ENCODE measurements at places on chromosomes 16 and 17.

- DNase-seq: no peak
Measured at GRCh38 chr17:78917451-78918275, 7.5 kb downstream of the TIMP2 start.

DNA sequence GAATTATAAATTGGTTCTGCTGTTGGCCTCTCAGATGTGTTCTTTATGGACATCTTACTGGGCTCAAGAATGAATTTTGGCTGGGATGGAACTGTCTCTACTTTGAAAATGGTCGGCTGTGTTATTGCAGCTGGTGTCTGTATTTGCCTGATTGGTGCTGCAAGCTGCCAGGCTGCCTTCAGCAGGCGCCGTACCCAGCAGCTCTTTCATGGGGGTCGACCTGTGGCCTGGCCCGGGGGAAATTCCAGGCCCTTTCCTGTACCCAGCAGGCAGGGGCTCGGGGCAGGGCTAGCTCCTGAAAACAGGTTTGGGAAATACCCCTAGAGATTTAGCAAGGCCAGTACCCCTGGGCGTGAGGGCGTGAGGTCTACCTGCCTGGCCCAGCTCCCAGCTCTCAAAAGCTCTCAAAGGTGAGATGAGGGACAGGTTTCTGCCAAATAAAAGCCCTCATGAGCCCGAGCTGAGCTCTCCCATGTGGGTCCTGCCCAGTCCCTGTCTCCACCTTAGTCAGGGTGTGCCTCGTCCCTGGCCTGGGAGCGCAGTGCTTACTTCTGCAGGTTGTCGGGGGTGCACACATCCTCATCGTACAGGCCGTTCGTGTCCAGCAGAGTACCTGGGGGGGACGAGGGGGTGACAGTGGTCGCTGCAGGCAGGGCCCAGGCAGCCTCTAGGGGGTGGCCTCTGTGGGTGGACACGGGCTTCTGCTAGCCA, 52.3 kb downstream of the PRMT7 start:
- no peak for DNase-seq

- DNase-seq: no peak
Measured at GRCh38 chr16:25628766-25629165, 63.0 kb upstream of the HS3ST4 start.

- DNase-seq: no peak
Measured at GRCh38 chr17:73625006-73625405, 19.2 kb downstream of the SDK2 start.

DNA sequence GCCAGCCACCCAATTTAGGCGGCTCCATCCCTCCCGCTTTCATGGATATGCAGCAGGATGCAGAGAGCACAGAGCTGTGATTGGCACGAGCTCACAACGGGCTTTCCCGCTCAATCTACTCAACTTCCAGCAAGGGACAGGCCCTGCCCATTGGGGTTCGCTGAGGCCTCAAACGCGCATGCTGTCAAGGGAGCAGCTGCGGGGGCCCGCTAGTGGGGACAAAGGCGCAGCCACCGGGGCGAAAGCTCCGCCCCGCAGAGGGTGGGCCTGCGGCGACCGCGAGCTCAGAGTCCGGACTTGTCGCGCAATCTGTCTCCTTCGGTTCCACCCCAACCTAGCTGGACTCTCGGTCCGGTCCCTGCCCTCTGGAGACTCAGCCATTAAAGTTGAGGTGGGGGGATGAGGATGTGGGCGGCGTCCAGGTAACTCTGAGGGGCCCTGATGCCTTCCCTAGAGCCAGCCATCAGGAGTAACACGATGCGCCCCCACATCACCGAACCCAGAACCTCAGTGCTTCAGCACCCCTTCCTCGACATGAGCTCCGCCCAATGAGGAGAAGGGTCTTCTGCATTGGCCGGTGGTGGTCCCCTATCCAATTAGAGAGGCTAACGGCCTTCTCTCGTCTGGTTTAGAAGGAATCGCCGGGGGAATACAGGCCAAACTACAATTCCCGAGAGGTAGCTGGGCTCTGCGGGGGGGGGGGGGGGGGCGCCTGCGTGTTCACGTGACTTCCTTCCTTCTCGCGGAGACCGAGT, 489 bp upstream of the NFATC3 start:
- DNase-seq: peak; percentile 95

- DNase-seq: peak; percentile 75
Measured at GRCh38 chr16:7363422-7364417, 31.1 kb downstream of the RBFOX1 start.

All from right hindlimb (tissue), 1 donor.